BJ (cell line): ENCODE measurements at places on chromosomes 12 and 14.

- DNase-seq, result no peak
Measured at GRCh38 chr14:77186911-77187648, 5.5 kb downstream of the TMEM63C start.

GRCh38 chr12:84727961-84728360 is 184.6 kb downstream of the SLC6A15 start:
- no peak for DNase-seq

DNA sequence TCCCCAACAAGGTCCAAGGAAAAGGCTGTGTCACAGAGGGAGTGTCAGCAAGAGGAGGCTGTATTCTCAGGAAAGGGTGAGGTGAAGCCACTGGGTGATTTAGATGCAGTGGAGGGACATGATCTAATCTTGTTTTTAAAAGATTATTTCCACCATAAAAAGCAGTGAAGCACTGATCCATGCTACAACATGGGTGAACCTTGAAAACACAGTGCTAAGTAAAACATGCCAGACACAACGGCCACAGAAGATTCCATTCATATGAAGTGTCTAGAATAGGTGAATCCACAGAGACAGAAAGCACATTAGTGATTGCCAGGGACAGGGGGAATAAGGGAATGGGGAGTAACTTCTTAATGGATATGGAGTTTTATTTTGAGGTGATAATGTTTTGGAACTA is 12.8 kb downstream of the RITA1 start:
- DNase-seq, result no peak

DNA sequence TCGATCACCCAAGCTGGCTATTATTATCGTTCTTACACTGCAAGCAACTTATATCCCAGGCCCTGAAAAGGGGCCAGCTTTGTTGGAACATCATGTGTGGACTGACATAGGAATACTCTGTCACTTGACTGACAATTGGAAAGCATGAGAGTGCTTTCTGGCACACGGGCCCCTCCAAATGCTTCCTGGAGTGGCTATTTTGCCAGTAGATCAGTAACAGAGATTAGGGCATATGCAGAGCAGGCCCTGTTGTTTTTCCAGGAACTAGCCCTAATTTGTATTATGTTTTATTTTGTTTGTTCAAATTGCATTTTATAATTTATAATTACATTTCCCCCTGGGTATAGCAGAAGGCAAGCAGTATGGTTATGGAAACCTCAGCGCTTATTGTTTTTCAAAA is 170.1 kb upstream of the FRMD6 start:
- DNase-seq, result no peak

GRCh38 chr12:104576187-104576778 is 119.5 kb downstream of the CHST11 start:
- DNase-seq, result no peak

- DNase-seq, result no peak
Measured at GRCh38 chr12:76259106-76259505, 89.1 kb downstream of the BBS10 start.

DNA sequence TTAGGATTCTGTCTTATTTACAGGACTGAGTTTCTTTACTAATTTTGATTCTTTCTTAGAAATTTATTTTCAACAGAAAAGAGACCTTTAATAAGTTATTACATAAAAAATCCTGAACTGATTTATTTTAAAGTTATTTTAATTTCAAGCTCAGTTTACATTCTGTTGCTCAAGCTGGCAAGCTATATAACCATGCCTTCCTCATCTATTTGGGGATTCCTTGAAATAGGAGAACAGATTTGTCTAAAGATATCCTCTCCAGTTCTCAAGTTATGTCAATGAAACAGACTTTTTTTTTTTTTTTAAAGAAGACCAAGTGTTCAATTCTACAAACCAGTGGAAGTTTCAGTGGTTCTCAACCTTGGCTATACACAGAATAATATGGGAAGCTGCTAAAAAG is 103.3 kb upstream of the TRHDE start:
- no peak for DNase-seq

DNA sequence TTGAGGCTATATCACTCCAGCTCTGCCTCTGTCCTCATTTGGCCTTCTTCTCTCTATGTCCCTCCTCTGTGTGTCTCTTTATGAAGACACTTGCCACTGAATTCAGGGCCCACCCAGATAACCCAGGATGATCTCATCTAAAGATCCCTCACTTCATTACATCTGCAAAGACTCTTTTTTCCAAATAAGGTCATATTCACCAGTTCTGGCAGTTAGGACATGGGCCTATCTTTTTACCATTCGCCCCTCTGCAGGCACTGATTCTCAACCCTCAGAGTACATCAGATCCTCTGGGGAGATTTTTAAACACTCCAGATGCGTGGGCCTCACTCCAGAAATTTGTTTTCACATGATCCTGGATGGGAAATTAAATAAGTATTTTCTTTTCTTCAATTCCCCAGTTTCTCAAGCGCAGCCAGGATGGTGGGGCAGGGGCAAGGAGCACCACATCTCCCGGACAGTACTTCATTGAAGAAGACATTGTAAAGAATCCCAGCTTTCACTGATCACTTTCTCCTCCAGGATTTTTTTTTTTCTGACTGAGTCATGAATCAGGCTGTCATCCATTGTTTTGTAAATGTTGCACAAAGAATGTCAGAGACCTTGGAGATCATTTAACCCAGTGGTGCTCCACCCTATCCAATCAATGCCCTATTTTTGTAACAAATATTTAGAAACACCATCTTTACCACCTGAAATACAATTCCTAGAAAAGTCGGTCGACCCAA is 27.4 kb downstream of the CRACR2A start:
- DNase-seq, result no peak

DNA sequence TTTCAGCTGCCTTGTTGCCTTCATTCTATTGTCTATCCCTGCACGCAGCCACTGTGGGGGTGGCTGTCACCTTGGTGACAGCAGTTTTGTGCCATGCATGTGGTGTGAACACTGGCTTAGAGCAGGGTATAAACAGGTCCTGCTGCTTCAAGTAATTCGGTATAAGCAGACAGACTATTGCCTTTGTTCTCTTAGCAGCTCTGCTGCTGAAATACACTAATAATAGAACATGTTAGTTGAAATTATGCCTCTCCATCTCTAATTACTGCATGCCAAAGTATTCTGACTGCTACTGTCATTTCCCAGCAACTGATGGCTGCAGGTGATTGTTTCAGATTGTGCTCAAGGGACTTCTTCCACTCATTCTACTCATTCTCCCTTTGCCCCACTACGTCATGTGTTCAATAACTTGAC is 34.6 kb downstream of the PTPRO start:
- no peak for DNase-seq

DNA sequence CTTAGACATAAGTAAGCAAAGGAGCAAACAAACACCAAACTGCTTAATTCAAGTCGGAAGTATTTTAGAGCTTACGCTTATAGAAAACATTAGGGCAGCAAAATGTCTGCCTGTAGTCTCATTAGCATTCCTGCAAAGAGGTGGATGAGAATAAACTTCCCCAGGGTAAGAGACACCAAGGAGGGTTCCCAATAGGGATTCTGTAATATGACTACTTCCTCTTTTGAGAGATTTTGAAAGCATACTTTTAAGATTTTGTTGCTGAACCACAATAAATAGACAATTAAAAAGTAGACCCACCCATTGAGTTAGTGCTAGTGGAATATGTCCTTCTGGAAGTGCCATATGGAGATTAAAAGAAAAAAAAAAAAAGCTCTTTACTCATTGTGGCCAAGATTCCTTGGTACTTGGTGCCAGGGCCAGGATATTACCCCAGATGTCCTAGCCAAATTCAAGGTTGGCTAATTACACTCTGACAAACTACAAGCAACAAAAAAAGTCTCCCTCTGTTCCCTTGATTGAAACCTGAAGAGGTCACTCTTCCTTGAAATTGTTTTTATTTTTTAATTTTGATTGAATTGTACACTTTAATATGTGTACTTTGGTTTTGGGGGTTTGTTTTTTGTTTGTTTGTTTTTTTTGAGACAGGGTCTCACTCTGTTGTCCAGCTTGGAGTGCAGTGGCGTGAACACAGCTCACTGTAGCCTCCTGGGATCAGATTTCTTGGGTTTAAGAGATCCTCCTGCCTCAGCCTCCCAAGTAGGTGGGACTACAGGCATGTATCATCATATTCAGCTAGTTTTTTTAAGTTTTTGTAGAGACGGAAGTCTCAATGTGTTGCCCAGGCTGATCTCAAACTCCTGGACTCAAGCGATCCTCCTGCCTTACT is 8.7 kb downstream of the CLIP1 start:
- DNase-seq, result no peak

GRCh38 chr14:29236401-29236800 is 469.8 kb downstream of the FOXG1 start:
- no peak for DNase-seq

GRCh38 chr12:93657071-93657470 is 20.1 kb upstream of the CRADD start:
- DNase-seq, result no peak

GRCh38 chr12:105835580-105836241 is 303.0 kb downstream of the NUAK1 start:
- DNase-seq, result no peak

GRCh38 chr14:76729953-76730505 is 31.2 kb upstream of the VASH1 start:
- DNase-seq, result no peak

- no peak for DNase-seq
Measured at GRCh38 chr12:76032043-76032981, 736 bp upstream of the PHLDA1 start.

DNA sequence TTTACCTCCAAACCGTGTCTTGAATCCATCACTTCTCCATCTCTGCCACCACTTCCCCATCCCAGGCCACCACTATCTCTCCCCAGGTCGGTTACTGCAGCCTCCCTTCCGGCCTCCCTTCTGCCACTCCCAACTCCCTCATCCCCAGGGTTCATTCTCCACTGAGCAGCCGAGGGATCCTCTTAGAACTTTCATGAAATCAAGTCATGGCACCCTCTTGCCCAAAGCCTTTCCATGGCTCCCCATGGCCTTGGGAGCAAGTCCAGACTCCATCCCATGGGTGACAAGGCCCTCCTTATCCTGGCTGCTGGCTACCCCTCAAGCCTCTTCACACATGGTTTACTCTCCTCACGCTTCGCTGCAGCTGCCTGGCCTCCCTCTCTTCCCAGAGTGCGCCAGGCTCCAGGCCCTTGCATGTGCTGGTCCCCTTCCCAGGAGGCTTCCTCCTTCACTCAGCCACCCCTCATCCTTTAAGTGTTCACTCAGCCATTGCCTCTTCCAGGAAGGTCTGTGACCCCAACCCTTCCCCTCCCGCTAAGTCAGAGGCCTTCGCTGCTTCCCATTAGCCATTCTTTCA is 17.9 kb upstream of the SH2B3 start:
- DNase-seq, result no peak

DNA sequence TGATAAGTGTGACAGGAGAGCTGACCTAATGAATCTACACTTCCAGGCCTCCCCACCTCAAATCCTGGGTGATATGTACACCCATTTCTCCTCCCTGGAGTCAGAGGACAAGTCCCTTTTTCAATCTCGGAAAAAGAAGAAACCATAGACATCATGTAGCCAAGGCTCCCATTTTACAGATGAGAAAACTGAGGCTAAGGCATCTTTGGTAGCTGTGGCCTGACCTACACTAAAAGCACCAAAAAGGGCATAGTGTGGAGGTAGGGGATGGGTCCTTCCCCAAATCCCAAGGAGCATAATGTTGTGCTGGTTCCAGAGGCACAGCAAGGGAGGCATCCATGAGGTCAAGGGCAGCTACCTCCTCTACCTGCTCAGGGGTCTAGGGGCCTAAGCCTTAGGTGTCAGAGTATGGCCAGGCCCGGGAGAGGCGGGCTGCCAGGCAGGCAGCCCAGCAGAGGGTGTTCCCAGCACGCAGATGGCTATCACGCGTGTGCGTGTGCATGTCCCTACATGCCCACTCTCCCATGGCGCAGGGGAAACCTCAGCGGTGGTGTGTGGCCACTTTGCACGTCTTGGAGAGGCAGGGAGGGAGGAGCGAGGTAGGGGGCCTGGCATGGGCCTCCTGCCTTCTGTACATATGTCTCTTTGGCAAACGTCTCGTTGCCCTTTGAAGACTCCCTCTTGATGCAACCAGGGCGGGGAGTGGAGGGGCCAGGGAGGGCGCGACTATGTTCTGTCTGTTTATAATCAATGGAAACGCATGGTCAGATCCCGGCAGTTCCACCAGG is 2.5 kb downstream of the PGF start:
- DNase-seq, result no peak

- no peak for DNase-seq
Measured at GRCh38 chr14:89654998-89655397, 238.0 kb upstream of the FOXN3 start.

GRCh38 chr14:51877810-51878209 is 17.4 kb downstream of the GNG2 start:
- DNase-seq, result no peak

DNA sequence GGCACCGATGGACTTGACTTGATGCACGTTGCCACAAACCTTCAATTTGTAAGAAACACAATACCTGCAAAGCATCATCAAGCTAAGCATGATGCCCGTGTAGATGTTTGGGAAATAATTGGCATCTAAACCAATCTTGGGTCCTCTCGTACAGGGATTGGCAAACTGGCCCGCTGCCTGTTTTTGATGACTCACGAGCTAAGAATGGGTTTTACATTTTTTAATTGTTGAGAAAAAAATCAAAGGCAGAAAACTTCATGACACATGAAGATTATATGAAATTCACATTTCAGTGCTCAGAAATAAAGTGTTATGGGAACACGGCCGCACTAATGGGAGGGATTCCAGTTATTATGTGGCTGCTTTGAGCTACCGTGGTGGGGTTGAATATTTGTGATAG is 10.9 kb downstream of the MTA1 start:
- DNase-seq, result no peak

DNA sequence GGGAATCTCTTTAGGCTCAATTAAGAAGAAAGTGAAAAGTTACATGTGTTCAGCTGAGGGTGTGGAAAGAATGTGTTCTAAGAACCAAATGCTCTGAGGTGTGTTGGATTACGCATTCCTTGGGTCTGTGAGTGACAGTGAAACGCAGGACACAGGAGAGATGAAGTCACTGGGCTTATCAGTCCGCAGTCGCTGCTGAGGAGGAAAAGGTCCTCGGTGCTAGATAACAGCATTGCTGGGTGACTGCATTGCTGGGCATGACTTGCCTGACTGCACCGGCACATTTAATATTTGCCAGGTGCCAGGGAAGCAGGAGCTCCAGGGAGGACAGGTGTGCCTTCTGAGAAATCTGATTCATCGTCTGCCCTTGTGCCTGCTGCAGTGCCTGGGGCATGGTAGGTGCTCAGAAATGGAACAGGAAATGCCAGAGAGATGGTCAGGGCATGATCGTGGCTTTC is 64.4 kb upstream of the FZD10 start:
- no peak for DNase-seq

DNA sequence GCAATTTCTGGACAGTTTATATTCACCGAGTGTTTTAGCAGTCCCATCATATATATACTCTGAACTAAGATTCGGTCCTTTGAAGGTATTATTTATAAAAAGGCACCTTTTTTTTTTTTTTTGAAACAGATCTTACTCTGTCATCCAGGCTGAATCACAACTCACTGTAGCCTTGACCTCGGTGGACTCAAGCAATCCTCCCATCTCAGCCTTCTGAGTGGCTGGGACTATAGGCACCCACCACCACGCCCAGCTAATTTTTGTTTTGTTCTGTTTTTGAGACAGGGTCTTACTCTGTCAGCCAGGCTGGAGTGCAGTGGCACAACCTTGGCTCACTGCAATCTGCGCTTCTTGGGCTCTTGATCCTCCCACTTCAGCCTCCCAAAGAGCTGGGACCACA is 52.1 kb downstream of the BTBD7 start:
- DNase-seq, result no peak

- DNase-seq, result no peak
Measured at GRCh38 chr12:33828326-33828725, 194.0 kb upstream of the ALG10 start.

- DNase-seq, result no peak
Measured at GRCh38 chr12:2739832-2740641, 54.7 kb upstream of the FKBP4 start.

GRCh38 chr14:75147423-75148071 is 20.7 kb upstream of the NEK9 start:
- no peak for DNase-seq
